HS-5 (cell line): ENCODE measurements at places on chromosomes 16 and 17.

DNA sequence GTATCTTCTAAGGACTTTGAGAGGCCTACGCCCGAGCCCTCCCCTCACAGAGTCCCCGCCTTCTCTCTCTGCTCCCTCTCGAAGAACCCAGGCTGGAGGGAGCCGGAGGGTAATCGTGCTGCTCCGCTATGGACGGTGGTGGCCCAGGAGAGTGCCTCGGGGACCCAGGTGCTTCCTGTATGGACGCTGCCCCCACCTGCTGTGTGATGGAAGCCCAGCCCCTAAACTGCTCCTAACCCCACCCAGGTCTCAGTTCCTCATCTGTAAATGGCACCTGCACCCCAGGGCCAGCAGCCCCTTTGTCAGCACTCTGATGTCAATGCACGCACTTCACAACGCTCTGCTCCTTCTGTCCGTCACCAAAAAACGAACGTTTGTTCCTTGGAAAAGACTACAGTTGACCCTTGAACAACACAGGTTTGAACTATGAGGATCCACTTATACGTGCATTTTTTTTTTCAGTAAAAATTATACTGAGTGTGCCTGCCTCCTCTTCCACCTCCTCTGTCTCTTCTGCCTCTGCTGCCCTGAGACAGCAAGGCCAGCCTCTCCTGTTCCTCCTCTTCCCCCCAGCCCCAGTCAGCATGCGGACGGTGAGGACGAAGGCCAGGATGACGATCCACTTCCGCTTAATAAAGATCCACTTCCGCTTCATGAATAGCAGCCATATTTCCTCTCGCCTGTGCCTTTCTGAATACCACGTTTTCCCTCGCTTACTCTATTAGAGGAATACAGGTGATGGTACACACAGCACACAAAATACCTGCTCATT is 118.3 kb downstream of the BANP start:
- DNase-seq: no peak

GRCh38 chr17:77318021-77318420 is 177.3 kb downstream of the SEC14L1 start:
- DNase-seq: no peak

- no peak for DNase-seq
Observed at GRCh38 chr16:75311383-75311938, 60.0 kb upstream of the BCAR1 start.

DNA sequence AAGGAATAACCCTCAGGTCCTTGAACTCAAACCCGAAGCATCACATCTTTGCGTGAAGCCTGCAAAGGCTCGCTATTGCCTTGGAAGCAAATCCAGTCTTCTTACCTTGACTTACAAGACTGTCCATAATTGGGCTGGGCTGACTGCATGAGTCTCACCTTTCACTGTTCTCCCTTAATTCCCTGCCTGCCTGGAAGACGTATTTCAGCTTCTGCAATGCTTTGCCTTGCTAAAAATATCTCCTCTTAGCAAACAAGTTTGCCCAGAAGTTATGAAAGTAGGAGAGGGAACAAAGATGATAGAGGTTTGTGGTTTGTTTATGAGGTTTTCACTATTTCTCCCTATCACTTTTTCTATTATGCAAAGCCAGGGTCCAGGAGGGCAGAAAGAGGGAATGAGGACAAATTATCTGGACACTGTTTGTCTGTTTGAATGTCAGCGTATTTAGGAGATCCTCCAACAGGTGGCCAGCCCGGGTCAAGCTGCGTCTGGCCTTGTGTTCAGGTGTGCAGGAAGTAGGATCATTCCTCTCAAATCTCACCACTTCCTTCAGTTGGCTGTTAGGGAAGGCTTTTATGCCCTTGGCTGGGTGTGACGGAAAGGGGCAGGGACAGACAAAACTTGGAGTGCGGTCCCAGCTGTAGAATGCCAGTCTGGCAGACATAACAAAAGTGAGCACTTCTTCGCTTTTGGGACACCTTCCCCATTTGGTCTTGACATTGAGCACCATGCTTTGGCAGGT is 488.9 kb downstream of the CDH13 start:
- DNase-seq: no peak

DNA sequence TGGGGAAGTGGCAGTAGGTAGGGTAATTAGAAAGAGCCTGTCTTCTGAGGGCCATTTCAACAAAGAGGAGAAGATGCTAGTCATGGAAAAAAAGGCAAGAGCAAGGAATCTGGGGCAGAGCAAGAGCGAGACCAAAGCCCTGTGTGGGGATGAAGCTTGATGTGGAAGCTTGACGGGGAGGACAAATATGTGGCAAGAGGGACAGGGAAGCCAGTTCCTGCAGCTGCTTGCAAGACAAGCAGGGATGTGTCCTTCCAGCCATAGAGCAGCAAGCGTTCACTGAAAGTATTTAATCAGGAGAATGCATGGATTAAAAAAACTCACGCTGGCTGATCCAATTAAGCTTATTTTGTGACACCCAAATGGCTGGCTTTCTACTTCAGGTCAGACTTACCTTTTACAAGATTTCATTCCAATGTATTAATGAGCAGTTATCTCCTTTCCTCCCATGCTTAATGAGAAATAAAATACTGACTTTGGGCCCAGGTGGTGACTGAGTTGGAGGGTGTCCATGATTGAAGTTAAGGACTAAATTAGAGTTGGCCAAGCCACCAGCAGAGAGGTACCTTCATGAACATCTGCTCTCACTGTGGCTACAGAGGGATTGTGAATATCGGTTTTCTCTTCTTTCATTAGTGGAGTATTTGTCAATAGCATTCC is 76.8 kb downstream of the ABCA8 start:
- no peak for DNase-seq

GRCh38 chr17:63989622-63990345 is 8.4 kb upstream of the PRR29 start:
- DNase-seq: no peak
